Stimulated activated CD4-positive, alpha-beta T cell treated with anti-CD3 and anti-CD28 coated beads, Interleukin-1b, Interleukin-23, amount 100 ng/mL, for 1 hour (primary cell): ENCODE measurements at places on chromosomes 4 and X.

DNA sequence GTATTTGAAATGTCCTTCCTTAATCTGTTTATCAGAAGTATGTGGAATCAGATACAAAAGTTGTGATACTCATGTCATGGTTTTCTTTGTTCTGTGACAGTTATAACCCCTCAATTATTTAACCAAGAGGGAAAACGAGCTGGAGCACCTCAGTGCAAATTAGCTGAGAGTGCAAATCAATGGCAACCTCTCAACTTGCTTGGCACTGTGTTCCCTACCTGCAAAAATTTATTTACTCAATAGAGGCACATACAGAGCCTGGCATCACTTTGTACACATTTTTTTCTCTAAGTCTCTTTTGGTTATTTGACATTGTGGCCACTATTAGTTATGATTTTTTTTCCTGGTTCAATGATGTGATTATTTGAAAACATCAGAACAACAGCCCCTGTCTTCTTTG lies 186.2 kb downstream of the STIM2 start:
- no peak for DNase-seq

GRCh38 chr4:94826206-94826605 lies 68.5 kb downstream of the BMPR1B start:
- no peak for DNase-seq

- no peak for DNase-seq
These were observed 62.4 kb upstream of the UGT2B15 start for GRCh38 chr4:68732653-68733466.

DNA sequence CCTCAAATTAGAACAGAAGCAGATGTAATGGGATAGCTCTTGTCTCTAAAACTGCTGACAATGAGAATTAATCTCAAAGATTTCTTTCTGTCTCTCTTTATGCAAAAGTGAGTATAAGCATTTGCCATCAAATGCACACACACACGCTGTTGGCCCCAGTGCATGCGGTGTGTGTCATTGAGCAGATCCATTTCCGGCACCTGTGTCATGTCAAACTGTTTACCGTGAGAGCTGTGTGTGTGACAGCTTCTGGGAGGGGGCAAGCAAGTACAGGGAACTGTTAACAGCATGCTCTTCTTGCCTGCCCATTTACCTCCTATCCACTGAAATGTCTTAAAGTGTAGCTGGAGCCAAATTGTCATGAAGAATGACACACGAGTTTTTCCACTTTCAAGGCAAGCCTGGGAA lies 297.9 kb upstream of the FAT4 start:
- no peak for DNase-seq

DNA sequence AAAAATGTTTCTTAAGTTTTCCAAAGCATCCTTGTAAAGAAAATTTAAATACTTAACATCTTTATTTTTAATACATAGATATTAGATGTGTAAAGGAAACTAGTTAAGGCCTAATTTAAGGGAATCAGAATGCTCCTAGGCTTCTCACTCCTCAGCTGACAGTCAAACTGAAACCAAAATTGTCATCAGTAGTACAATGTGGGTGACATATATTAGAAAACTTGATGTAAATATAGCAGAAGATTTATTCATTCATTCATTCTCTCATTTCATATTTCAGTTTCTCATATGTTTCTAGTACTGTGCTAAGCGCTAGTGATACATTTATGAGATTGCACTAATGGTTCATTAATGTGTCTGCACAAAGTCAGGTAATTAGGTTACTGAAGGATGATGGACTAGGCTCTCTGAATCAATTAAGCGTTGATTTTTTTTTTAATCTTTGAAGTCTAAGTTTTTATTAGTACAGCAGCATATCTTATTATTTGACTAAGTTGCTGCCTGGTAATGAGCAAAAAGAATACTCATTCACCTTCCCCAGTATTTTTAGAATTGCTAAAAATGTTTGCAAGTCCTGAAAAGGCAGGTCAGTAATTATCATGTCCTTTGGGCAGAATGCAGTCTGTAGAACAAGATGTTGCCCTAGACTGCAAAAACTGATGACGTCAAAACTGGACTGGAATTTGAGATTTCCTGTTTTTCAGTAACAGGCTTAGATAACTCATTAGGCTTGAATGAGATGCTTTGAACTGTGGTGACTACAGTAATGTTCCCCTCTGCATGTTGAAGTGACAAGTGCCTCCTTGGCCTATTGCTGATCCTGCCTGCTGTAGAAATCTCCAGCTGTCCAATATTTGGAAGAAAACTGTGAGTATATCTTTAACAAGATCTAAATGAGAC lies 128.7 kb downstream of the ARHGAP24 start:
- no peak for DNase-seq

GRCh38 chrX:51917604-51918003 lies 24.2 kb downstream of the MAGED1 start:
- DNase-seq, result no peak

DNA sequence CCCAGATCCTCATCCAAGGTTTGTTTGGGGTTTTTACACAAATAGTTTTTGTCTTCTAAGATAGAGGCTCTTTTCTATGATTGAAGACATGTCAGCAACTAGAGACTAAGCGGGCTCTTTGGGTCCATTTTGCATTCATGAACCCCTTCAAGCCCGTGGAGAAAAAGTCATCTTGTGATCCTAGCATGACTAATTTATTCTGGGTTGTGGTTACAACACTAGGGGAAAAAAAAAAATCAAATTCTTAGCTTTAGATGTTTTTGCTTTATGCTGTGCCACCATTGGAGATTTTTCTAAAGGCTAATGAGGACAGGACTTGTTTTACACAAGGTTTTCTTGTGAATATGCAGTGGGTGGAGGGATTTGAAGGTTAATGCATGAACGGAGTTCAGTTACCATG lies 440.0 kb downstream of the PCDH7 start:
- no peak for DNase-seq

- DNase-seq, result no peak
These were observed 13.0 kb upstream of the ARX start for GRCh38 chrX:25028726-25029125.

GRCh38 chr4:163161536-163162205 lies 5.0 kb downstream of the NAF1 start:
- DNase-seq, result no peak

DNA sequence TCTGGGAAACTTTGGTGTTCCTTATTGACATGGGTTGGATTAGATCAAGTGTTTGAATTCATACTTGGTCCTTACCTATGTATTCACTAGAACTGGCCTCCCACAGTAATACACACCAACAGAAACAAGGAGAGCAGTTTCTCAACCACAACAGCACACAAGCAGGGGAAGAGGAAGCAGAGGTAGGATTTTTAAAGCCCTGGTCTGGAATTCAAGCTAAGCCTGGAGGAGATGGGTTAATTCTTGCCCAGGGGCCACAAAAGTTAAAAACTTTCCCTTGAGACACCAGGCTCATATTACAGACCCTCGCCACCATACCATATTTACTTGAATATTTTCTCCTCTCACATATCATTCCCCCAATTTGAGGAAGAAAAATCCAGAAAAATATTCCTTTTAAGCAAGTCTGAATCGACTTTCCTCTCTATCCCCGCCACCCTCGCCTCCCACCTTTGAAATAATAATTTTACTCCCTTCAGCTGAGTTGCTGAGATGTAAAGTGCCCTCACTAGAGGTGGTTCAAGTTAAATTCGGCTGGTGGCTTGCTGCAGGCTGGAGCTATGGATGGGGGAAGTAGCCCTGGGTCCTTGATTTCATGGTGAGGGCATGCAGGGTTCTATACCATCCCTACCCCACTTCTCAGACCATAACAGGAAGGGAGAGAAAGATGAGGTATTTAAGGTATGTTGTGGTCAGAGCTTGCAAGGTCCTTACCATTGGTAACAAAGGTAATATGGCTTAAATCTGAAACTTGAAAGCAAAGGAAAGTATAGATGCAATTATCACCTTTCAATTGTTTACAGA lies 440.2 kb downstream of the INPP4B start:
- no peak for DNase-seq

DNA sequence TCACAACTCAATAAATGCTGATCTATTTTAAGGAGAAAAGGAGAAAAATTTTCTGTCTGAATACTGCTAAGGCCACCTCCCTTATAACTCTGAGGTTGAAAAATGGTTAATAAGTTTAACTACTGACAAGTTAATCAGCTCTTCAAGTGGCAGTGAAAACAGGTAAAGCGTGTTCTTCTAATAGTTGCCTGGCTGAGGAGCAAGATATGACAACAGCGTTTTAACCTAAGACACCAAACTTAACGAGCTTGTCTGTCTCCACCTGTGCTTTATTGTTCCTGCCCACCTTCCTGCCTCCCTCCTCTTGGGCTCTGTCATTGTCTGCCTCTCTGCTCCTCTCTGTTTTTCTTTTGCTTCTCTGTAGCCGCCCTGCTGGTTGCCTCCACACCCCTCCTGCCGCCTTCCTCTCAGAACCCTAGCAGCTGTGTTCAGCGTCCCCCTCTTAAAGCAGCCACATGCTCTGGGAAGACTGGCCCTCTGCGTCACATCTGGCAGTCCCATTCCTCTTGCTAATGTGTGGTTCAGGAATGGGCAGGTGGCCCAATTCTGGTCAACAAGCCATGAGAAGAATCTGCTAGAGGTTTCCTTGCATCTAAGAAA lies 4.3 kb upstream of the TSPAN5 start:
- DNase-seq, result no peak

DNA sequence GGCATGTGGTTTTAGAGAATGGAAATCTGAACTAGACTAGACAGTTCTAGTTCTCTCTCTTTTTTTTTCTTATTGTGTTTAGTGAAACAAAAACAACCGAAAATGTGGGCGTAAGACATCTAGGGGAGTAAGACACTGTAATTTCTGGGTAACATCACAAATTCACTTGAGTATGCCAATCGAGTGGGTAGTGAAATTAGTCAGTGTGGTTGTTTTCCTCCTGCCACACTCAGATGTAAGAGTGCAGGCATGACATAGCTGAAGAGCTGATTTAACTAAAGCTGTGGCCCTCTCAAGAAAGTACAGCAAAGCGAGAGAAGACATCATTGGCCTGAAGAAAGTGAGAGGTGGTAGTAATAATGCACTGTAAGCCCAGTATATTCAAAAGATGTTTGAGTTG lies 1585.3 kb upstream of the AGA start:
- DNase-seq, result no peak

DNA sequence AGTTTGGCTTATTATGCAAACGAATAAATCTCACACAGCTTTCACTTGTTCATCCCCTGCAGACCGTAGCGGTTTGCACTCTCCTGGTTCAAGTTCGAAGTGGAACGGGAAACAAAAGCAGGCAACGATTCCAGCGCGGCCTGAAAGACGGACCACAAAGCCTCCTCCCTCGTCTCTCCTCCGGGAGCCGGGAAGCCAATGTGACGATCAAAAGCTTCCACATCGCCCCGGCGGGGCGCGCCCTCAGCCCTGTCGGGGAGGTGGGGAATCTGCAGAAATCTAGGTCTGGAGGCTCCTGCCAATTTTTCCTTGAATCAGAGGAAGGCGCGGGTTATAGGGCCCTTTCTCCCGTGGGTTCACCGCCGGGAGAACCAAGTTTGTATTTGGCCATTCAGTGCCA lies 16.9 kb upstream of the ZIC3 start:
- DNase-seq, result no peak

DNA sequence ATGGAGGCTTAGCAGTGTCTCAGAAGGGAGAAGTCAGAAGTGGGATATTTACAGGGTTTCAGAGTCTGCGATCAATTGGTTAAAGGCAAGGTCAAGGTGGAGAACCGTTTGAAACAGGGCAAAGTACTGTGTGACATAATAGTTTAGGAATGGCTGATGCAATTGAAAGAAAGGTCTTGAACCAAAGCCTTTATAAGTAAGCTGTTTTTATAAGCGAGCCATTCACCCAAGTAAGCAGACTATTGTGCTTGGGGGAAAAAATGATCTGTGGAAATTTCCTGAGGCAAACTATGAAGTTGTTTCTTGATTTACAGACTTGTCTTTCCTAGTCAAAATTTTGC lies 327.3 kb downstream of the CAMK2D start:
- DNase-seq, result no peak

DNA sequence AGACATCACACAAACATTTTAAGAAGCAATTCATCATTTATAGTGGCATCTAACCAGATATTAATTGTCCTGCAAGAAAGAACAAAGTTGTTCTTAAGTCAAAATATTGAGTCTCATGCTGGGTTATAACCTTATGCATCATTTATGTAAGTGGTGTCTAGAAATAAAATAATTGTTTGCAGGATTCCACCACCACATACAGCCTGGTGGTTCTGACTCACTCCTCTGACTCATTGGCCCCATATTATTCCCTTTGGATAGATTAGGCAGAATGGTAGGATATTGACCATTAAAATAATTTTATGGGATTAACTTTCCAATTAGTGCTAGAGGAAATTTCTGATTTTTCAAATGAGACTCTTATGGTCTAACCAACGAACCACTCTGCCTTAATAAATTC lies 384.5 kb downstream of the GRXCR1 start:
- DNase-seq, result no peak

GRCh38 chr4:115121351-115122043 lies 8.1 kb upstream of the NDST4 start:
- no peak for DNase-seq

- no peak for DNase-seq
These were observed 155.5 kb downstream of the RAB28 start for GRCh38 chr4:13328591-13328990.

DNA sequence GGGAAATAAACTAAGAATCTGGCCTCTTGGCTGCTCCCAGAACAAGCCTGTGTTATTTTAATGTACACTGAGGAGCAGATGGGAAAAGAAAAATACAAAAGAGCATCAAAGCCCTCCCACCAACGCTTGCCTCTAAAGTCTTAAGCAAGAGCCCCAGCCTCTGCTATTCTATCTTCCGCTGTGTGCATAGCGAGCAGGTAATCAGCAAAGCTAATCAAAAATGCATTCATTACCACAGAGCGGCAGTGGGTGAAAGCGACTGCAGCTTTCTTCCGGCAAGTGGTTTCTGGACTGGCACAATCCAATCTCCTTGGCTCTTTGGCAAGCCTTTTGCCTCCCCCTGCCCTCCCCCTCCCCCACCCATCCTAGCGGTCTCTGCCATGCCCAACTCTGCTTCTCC lies 13.5 kb upstream of the GRIA3 start:
- no peak for DNase-seq

DNA sequence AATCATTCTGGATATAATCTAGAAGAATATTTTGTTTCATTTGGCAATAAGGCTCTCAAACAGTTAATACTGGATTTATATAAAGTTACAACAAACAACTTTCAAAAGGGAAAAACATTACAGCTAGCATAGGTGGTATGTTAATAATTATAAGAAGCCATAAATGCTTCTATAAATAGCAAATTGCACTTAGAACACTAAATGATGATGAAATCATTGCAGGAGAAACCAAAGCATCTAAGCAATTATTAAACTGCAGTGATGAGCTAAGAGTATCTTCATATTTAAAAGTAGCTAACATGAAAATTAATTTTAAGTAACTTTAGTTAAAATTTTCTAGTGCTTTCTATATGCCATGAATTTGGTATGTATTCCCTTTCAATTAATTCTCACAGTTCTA lies 189.5 kb downstream of the CENPC start:
- no peak for DNase-seq

DNA sequence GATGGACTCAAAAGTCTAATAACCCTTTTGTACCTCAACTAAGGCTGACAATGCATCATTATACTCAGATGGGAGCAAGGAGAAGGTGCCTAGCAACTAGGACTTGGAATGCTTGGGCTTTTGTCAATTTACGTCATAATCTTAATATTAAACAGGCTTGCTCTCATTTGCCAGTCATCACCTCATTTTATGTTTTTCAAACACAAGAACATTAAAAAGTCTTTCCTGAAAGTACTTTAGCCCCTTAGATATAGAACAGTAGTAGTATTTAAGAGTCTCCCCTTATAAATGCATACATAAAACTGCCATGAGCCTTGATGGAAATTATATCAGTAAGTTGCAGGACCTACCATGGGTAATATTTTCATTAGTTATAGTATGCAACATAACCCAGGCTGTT lies 150.7 kb upstream of the INTU start:
- DNase-seq, result no peak
